ENCODE measurements at places on chromosomes 11 and 22. TPM values are rescaled to one million over a fixed set of nuclear protein-coding genes. Genes with fewer than 3 reads are reported as not detected.

DNA sequence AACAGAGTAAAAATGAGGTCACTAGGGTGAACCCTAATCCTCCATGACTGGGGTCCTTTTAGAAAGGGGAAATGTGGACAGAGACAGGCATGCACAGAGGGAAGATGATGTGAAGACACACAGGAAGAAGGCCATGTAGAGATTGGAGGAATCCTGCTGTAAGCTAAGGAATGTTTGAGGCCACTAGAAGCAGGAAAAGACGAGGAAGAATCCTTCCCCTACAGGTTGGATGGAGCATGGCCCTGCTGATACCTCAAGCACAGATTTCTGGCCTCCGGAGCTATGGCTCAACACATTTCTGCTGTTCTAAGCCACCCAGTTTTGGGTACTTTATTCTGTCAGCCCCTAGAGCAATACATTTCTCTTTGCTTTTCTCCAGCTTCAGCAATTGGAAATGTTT lies 486.9 kb downstream of the MIAT start:
- H3K4me3 ChIP-seq = no peak overlapping the region
- peaks cover 11% of the 10 kb centered on the region for H3K4me1 ChIP-seq
- DNase-seq = no peak
- no peak overlapping the region for H3K27ac ChIP-seq
- H3K27me3 ChIP-seq = no peaks in the 10 kb centered on the region

- no peak overlapping the region for H3K4me3 ChIP-seq
- DNase-seq = no peak
- H3K27me3 ChIP-seq = no peaks in the 10 kb centered on the region
- H3K36me3 ChIP-seq = no peaks in the 10 kb centered on the region
Observed at GRCh38 chr11:102447941-102448868, 4.4 kb downstream of the TMEM123 start.

Gene PRODH
- total RNA-seq = 27.9 TPM

Gene NLRP6
- total RNA-seq = not detected
